Stimulated activated CD4-positive, alpha-beta T cell treated with anti-CD3 and anti-CD28 coated beads, Interleukin-15, amount 100 ng/mL, for 24 hours (primary cell): ENCODE measurements at places on chromosomes 3 and 15.

DNA sequence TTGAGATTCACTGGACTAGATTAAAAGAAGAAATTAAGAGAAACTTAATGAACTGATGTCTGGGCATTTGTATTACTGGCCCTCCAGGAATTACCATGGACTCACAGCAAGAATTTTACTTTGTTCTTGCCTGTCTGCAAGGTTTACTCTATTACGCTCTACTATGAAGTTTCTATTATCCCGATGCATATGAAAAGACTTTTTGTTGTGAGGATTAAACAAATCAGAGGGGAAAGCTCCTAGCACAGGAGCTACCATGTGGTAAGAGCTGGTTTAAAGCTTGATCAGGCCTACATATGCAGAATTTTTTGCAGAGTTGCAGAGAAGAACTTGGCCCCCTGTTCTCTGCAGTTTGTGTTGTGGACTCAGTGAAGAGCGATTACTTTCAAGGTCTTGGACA lies 61.7 kb upstream of the PTX3 start:
- no peak for DNase-seq

- no peak for DNase-seq
Observed at GRCh38 chr15:92687746-92688145, 32.2 kb upstream of the FAM174B start.

GRCh38 chr3:44098656-44099415 lies 142.8 kb upstream of the TOPAZ1 start:
- no peak for DNase-seq

DNA sequence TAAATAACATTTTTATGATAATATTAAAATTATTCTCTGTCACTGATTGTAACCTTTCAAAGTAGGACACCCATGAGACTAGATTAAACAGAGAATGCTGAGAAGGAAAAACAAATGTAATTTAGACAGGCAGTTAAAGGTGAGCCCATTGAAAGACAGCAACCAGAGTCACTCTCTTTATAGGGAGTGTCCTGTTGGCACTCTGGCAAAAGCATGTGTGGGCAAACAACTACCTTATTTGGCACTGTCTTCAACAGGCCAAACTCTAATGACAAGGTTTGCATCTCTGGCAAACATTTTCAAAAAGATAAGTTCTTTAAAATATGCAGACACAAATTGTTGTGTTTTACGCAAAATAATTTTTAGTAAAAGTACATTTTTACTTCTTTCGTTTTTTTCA lies 29.8 kb downstream of the NFKBIZ start:
- no peak for DNase-seq

DNA sequence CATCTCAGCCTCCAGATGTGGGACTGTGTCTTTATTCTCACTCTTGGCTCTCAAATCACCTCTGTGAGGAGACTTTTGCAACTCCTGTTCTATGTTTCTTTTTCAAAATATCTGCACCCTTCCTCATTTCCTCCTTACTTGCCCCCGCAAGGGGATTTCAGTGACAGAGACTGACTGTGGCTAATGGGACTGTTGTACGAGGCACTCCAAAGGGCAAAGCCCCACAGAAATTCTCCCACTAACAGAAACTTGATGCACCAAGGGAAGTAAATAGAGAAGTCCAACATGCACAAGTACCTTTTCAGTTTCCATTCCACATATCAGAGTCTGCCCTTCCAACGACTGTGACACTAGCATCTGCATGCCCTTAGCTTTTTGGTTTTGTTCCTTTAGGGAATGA lies 69.7 kb downstream of the LRRK1 start:
- no peak for DNase-seq

- DNase-seq = no peak
Observed at GRCh38 chr15:81211376-81211775, 14.7 kb downstream of the IL16 start.

DNA sequence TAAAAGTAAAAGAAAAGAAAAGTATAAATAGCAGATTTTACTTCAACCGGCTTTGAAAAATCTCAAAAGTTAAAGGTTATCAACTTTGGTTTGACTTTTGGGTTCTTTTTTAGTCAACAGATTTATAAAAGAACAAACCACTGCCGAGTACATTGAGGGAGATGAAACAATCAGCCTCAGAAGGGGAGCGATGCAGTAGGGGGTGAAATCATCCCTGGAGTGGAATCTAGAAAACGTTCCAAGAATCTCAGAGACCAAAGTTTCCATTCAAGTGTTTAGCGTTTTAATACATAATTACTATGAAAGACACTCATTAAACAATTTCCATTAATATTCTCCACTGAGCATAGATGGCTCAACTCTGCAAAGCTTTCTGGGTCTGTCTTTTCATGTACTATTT lies 745.5 kb downstream of the NR2F2 start:
- DNase-seq = no peak

DNA sequence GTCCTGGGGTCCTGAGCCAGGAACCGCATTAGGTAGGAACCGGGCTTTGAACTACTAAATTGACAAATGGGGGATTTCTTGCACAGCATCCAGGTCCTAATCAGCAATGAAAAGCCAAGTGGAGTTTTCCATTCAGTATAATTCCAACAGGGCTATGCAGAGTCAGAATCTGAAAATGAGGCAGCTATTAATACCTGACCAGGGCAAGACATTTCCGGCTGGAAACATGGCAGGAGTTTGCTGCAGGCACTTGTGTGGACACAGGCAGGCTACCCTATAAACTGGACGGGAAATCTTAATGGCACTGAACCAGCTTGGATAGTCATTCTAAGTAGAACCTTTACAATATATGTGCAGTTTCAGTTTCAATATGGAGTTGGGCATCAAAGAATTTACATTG lies 553.1 kb downstream of the FGF12 start:
- DNase-seq = no peak
